GDM1 (cell line): ENCODE measurements at places on chromosomes 7 and 10.

DNA sequence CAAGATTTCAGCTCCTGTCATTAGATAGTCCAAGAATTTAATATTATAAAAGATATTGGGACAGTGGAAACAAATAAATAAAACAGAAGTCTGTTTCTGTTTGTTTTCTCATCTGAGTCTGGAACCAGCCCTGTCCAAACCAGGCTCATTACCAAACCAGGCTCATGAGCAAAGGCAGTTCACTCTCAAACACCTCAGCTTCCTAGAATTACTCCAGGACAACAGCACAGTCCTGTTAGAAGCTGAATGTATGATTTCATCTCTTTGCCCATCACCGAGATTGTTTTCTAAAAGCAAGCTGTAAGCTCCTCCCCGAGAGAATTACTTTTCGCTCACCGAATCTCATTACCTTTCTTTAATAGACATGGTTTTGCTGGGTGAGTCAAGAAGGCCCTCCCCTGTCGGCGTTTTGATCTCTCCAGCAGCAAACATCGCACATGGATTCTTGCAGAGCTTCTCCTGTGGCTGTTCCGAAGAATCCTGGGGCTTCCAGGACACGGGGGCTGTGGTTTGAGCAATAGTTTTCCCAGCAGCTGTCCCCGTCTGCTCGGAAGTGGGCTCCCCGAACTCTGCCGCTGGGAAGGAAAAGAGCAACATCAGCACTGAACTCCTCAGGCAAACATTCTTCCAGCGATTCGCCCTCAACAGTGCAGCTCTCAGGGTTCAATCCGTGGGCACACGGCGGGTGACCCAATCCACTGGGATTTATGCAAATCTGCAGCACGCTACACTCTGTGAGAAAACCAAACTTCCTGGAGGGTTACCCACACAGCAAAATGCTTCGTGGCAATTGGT lies 112.5 kb downstream of the SVIL start:
- DNase-seq = no peak

DNA sequence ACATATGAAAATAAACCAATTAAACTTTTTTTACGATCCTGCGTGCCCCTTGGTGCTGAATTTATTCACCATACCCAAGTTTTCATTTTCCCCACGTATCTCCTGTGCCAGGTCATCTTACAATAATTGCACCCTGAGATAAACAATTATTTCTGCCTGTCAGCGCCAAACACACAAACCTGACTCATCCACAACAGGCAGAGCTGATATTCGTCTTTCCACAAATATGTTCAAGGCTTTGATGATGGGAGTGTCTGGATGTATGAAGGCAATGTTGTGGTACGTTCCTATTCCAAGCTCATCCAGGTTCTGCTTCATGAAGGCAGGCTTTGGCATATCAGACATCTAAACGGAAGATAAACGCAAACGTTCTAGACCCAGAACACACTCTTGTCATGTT lies 45.8 kb upstream of the RHEB start:
- no peak for DNase-seq

GRCh38 chr7:50981743-50982142 lies 199.0 kb upstream of the GRB10 start:
- no peak for DNase-seq

- DNase-seq = no peak
These were observed 3.9 kb downstream of the HIP1 start for GRCh38 chr7:75734586-75735458.

- no peak for DNase-seq
These were observed 72.8 kb upstream of the MTPN start for GRCh38 chr7:136049818-136050461.

DNA sequence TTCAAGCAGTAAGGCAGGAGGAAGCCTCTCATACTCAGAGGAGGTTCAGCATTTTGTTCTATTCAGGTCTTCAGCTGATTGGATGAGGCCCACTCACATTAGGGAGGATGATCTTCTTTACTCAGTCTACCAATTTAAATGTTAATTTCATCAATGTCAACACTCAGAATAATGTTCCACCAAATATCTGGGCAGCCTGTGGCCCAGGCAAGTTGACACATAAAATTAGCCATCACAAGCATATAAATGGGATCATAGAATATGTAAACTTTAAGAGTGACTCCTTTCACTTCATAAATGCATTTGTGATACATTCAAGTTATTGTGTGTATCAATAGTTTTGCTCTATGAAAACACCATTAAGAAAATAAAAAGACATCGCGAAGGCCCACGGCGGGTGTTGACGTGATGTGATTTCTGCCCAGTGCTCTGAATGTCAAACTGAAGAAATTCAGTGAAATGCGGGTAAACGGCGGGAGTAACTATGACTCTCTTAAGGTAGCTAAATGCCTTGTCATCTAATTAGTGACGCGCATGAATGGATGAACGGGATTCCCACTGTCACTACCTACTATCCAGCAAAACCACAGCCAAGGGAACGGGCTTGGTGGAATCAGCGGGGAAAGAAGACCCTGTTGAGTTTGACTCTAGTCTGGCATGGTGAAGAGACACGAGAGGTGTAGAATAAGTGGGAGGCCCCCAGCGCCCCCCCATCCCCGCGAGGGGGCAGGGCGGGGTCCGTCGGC lies 536.1 kb upstream of the AUTS2 start:
- DNase-seq = no peak

GRCh38 chr7:154676422-154677073 lies 326.4 kb downstream of the PAXIP1 start:
- DNase-seq = no peak

DNA sequence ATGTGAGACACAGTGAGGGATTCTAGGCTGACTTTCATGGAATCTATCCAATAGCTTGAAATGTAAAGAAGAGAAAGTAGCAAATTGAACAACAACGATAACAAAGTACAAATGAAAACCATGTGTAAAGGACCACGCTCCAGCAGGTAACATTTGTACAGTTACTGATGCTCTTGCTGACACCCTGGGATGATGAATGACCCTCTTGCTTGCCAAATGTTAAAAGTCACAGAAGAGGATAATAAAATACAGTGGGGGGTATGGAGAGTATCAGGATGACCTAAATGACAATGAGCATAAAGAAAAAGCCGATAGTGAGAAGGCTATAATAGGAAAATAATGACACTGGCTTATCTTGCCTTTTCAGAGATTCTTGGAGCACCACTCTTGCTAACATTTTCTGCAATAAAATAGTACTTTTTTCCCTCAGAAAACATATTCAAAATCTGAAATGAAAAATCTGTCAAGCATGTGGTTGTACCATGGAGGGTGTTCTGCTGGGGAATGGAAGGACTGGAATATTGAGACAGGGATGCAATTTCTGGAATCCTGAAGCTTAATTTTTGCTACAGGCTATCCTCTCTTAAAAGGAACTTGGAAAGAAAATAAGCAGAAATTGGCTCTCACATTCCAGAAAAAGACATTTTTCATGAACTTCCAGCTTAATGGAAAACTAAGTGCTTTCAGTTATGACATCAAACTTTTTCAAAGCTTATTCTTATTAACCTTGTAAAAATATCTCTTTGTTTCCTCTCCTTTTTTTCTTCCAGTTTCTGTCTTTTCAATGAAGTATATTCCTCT lies 303.2 kb upstream of the GHITM start:
- DNase-seq = no peak

- DNase-seq = no peak
These were observed 30.0 kb downstream of the ARHGAP22 start for GRCh38 chr10:48574817-48575380.

GRCh38 chr7:13072014-13072413 lies 384.6 kb downstream of the ARL4A start:
- DNase-seq = no peak

DNA sequence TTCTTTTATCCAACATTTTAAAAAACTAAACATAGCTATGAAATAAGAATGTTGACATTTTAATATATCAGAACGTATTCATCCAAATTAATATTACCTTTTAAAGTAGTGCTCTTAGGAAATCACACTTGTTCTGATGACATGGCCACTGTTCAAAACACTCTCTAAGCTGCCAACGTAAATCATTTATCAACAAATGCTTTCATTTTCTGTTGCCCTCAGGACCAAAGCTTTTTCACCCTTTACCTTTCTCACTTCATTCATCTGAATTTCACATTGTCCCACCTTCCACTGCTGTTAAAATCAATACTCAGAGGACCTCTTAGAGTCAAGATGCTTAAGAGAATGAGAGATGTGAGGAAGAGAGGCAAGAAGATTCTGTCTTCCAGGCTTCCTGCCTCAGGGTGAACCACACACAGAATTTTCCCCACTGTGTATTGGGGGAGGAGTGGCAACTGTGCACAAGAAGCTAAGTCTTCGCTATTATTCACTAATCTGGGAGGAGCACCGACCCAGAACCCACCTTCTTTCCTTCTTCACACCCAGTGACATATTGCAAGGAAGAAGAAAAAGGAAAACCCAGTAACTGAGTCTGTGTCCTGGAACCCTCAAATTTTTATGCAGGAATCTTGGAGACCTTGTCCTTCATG lies 21.0 kb downstream of the HIBADH start:
- DNase-seq = no peak

- no peak for DNase-seq
These were observed 10.6 kb upstream of the LIPM start for GRCh38 chr10:88791924-88792323.

GRCh38 chr10:98414932-98415730 lies at the start of gene PYROXD2:
Gene PYROXD2 (minus strand): TSS chr10:98415182. CDS start chr10:98415135, 47 bp downstream.
- DNase-seq = no peak

- DNase-seq = no peak
These were observed 570 bp downstream of the BMS1 start for GRCh38 chr10:42783181-42783549.

DNA sequence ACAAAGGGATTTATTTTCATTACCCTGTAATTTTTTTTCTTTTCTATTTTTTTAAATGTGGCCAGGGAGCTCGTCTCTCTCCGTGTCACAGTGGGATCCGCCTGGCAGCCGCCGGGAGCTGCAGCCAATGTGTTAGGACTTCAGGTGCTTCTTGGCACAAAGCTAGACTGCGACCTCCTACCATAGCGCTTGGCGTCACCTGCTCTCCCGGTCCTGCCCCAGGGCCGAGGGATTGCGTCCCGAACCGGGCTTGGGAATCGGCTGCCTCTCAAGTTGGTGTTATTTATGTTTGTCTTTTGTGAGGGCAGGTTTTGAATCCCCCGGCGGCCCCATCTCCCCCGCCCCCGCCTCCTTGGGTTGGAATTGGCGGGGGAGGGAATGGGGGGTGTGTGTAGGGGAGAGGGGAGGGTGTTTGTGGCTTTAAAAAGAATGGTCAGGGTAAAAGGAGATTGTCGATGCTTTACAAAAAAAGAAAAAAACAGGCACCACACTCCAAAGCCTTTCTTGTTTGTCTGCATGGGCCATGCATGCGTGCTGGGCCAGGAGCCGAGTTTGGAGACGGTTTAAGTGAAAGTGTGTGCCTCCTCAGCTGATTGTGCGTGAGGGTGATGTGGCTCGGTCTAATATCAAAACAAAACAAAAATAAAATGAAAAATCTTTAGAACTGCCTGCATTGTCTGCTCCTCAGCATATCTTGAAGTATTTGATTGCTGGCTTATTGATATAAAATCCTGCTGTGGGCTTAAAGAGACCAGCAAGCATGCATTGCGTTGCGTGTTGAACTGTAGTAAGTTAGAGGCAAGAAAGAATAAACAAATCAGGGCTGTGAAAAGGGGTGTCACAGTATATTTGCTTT lies 1.2 kb downstream of the PPP1R9A start:
- DNase-seq = no peak

GRCh38 chr7:32560075-32560474 lies 64.8 kb downstream of the AVL9 start:
- no peak for DNase-seq

DNA sequence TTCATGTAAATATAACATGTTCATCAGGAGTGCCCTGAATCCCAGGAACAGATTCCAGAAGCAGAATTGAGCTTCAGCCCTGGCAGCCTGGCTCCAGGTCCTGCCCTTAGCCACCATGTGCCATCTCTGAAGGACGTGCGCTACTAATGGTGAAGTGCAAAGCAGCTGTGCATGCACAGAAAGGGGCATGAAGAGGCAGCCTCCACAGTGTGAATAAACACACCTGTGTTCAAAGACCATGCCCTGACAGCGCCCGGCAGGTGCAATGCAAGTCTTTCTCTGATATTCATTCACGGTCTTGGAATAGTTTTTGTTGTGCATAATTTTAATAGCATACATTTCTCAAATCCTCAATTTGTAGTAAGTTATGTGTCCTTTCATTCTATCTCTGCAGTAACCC lies 250.4 kb upstream of the TCERG1L start:
- no peak for DNase-seq

DNA sequence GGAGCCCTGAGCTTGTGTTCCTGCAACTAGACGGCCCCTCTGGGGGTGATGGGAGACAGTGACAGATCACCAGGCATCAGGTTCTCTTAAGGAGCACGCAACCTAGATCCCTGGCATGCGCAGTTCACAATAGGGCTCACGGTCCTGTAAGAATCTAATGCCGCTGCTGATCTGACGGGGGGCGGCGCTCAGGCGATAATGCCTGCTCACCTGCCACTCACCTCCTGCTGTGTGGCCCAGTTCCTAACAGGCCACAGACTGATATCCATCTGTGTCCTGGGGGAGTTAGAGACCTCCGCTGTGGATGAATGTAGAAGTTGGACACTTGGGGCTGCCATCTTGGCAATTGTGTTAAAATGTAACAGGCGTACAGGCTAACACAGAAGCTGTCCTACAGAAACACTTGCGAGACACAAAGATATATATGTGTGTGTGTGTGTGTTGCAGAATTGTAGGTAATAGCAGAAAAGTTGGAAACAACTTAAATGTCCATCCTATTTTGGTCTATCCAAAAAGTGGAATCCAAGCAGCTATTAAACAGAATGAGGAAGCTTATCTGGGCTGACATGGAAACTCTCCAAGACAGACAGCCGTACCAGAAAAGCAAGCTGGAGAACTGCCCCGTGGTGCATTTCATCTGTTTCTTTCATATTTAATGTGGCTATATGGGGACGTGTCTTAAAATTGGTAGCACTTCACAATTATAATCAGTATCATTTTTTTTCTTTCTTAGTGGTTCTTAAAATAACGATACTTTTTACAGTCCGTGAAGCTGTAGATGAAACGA lies 82.8 kb downstream of the MKI67 start:
- DNase-seq = no peak

GRCh38 chr7:115911465-115911864 lies 119.1 kb downstream of the TFEC start:
- no peak for DNase-seq

- DNase-seq = no peak
These were observed 100.0 kb upstream of the EGR2 start for GRCh38 chr10:62916141-62916603.

DNA sequence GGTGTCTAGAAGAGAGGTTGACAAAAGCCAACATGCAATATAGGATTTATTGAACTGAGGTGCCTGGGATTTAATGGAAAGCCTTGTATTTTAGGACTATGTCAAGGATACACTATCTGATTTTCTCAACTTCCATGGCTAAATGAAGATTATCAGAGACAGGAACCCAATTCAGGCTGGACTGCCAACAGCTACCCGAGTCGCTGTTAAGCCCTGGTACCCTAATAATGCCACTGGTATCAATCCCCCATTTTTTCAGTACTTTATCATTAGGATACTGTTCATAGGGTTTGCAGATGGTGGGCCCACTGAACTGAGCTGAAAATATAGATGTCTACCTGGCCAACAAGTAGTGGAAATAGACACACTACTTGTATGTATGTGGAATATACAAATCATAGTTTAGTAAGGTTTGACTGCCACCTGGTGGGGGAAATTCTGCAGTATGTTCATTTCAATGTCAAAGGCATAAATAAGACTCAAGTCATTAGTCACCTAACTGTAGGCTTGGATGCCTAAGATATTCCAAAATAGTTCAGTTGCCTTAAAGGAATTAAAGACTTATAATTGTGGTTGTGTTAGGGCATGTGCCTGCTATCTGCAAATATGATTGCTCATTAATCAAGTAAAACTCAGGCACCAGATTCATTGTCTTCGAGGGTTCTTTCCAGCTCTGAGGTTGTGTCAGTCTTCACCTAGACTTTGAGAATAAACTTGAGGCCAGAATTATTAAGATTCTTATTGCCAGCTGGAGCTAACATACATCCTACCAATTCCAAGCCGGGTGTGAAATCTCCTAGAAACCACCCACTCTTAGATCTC lies 34.1 kb upstream of the NOBOX start:
- no peak for DNase-seq
